CD4-positive, alpha-beta T cell (primary cell): ENCODE measurements at places on chromosomes 7 and 10.

GRCh38 chr10:47449979-47450378 lies 33.9 kb downstream of the ANXA8 start:
- DNase-seq: no peak

- DNase-seq: no peak
Measured at GRCh38 chr7:32070406-32071360, at the start of gene PDE1C. Gene PDE1C (minus strand): TSS chr7:32070407.

DNA sequence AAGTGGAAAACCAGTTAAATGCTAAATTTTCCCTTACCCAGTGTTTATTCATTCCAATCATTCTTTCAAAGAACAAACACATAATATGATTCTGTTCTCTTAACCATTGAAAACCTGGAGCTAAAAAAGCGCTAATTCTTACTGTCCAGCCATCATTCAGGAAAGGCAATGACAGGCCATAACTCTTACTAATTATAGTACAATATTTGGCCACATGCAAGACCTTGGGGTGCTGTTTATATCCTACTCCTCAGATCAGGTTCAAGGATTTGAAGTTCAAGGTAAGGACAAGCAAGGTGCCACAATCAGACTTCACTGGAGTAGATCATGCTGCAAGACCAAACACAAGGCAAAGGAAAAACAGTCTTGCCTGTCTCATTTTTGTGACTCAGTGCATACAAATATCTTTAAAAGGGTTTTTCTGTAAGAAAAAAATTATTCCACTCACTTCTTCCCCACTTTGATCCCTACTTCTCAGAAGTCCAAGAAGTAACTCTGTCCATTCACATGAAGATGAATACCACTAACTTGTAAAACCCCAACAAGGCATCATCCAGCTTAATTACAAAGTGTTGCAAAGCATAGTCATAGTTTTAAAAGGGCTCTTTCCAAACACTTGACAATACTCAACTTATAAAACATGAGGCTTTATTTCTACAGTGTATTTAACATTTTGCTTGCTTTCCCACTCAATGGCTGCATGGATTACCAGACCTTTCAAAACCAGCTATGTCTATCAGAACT lies 153.0 kb downstream of the DOCK4 start:
- DNase-seq: no peak

GRCh38 chr7:36565792-36566356 lies 158.4 kb downstream of the AOAH start:
- DNase-seq: no peak

GRCh38 chr7:2932402-2933251 lies 88.5 kb upstream of the GNA12 start:
- DNase-seq: no peak

DNA sequence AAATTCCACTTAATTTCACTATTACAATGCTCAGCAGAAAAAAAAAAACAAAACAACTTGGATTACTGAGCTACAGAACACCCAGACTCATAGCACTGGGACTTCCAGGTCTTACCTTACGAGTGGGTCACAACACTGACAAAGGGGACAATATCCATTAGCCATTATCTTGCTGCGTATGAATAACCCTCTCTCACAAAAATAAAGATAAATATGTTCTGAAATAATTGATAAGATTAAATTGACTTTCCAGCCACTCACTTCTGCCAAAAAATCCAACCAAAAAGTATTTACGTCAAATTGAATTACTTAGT lies 128.7 kb downstream of the PKD1L1 start:
- DNase-seq: no peak

- no peak for DNase-seq
Measured at GRCh38 chr7:114791771-114792170, 130.1 kb upstream of the MDFIC start.

- no peak for DNase-seq
Measured at GRCh38 chr7:125119559-125120115, 190.0 kb upstream of the POT1 start.

DNA sequence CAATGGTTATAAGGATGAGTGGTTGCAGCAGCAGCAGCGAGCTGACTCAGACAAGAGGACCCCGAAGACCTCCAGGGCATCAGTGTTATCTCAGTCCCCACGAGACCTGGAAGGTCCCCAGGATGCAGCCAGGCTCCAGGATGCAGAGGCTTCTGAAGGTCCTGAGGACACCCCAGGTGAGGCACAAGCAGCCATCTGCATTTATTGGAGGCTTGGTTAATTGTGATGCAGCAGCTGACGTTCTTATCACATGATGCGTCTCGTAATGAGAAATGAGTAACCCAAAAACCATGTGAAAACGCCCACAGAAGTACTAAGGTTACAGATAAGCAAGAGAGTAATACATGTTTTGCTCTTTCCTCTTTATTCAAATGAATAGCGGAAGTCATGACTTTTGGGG lies 17.4 kb downstream of the C7orf57 start:
- no peak for DNase-seq

DNA sequence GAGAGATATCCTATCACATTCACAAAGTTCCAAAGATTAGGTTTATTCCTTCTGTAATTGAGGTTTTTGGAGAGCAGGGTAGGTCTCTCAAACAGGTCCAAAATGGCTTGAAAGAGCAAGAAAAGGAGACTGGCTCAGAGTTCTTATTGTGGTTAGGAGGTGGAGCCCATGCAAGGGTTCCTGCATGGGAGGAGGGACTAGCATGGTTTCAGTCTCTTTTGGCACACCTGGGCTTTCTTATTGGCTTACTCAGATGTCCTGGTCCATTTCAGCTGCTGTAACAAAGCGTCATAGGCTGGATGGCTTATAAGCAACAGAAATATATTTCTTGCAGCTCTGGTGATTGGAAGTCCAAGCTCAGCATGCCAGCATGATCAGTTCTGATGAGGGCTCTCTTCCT lies 493.1 kb downstream of the REEP3 start:
- DNase-seq: no peak

- no peak for DNase-seq
Measured at GRCh38 chr10:79239275-79239779, 107.9 kb upstream of the PPIF start.

DNA sequence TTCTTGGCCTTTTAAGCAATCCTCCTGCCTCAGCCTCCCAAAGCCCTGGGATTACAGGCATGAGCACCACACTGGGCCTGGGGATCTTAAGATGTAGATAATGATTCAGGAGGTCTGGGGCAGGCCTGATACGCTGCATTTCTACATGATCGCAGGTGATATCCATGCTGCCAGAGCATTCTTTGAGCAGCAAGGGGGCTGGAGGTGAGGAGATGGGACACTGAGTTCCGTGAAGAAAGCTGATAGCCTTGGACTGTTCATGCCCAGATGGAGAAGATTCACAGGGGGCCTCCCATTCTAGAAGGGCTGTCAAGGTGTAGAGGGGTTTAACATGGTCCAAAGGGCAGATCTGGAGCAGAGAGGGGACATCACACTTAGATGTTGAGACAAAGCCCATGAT lies 480.3 kb downstream of the RPS24 start:
- DNase-seq: no peak

DNA sequence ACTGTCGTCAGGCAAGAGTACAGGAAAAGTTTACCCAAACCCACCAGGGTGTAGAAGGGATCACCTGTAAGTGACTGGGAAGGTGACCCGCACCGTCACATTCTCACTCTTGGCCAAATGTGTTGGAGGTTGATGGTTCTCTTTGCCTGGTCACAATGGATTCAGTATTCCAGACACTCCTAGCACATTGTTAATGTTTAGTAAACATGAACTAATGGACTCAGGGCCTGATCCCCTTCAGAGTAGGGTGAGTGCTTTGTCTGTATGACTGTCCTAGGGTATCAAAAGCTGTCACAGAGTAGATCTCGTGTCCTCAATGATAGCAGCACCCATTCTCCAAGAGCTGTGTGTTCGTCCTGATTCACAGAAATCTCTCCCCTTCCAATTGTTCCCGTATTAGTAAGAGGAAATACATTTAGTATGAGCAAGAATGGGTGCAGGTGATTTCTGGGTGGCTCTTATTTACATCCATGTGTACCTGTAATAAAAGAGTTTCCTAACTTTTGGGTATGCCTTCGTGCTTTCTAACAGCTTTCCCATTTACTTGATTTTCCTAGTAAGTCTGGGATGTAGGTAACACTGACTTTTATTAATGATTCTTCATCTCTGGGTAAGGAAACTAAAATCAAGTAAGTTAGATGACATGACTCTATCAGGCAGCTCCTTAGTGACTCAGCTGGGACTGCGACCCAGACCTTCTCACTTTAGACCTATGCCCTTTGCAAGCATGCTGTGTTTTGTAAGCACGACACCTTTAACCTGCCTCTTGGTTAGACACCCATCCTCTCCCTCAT lies 4.7 kb downstream of the EEPD1 start:
- DNase-seq: no peak

- DNase-seq: no peak
Measured at GRCh38 chr7:102140952-102141370, 145.7 kb upstream of the SH2B2 start.

DNA sequence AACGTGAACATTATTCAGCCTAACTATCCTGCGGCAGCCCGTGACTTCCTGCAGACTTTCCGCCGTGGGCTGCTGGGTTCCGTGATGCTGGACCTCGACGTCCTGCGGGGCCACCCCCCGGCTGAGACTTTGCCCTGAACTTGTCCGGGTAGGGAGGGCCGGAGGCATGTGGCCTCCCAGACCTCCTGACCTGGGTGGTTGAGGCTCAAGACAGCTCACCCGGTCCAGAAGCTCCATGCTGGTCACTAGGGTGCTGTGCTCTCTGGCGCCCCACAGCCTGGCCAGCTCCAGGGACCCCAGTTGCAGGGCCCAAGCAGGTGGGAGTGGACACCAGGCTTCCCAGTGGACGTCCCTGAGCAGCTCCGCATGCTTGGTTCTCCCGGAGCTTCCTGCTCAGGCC lies 4.4 kb downstream of the SPRN start:
- DNase-seq: no peak

DNA sequence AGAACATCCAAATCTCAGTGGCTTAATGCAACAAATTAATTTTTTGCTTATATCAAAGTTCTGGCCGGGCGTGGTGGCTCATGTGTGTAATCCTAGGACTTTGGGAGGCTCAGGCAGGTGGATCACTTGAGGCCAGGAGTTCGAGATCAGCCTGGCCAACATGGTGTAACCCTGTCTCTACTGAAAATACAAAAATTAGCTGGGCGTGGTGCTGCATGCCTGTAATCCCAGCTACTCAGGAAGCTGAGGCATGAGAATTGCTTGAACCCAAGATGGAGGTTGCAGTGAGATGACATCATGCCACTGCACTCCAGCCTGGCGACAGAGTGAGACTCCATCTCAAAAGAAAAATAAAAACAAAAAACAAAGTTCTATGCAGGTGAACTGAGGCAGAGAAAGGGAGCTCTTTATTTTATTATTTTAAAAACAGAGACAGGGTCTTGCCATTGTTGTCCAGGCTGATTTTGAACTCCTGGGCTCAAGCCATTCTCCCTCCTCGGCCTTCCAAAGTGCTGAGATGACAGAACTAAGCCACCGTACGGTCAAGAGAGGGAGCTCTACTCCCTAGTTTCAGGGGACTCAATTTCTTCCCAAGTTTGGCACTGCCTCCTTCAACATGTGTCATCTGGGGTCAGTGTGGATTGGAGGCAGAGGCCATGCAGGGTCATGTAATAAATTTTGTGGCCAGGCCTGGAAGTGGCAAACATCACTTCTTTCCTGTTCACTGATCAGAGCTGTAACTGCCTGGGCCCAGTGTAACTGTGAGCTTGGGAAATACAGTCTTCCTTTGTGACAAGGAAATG lies 2.4 kb downstream of the ADCK2 start:
- no peak for DNase-seq
